Astrocyte (in vitro differentiated cells and primary cell): ENCODE measurements at places on chromosomes 7 and 10. TPM values are rescaled to one million over a fixed set of nuclear protein-coding genes. Genes with fewer than 3 reads are reported as not detected.

DNA sequence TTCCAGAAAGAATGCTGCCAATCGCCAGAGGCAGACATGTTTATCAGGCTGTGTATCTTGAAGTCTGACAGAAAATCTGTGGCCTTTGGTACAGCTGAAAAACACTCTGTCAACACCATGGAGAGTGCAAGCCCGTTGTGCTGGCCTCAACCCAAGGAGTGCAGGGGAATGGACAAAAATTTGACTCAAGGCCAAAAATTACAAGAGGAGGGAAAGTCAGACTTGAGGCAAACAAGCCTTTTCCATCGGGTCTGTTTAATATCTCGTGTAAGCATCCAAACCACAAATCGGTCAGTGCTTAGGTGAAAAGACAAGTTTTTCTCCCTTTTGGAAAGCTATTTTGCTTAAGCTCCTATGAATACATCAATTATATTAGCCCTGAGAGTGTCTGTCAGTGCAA lies 305.3 kb upstream of the NFE2L3 start:
- DNase-seq: peak; percentile 87

- peak; percentile 48 for DNase-seq
Observed at GRCh38 chr7:135664046-135664589, 1.8 kb downstream of the STMP1 start.

DNA sequence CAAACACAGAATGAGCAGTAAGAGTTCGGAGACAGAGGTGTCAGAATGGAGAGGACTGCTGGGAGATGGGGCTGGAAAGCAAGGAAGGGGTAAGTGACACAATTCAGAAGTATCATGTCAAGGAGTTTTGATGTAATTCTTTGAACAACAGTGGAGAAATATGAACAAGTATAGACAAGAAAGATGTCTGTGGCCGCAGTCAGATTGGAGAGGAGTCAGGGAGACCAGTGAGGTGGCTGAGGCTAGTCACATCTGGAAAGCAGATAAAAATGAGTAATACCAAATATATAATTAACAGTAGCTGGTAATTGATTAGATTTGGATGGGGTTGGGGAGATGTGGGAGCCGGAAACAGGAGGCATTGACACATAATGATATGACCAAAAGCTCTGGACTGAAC lies 540.9 kb downstream of the SUGCT start:
- DNase-seq: no peak

GRCh38 chr7:55260171-55260570 lies 105.0 kb upstream of the LANCL2 start:
- DNase-seq: no peak

DNA sequence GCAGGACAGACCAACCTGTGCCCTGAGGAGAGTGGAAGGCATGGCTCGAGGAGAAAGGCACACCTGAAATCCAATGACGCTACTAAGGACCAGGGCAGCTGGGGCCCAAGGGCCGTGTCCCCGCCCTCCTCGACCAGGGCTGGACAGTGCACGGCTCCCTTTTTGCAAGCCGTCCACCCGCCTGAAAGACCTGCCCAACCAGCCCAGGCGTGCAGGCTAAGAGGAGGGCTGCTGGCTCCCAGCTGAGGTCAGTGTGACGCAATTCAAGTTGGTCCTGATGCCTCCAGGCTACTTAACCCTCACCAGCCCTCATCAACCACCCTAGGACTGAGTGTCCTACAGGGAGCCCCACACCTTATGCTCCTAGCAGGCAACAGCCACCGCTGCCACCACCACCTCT lies 69.3 kb downstream of the DLG5 start:
- no peak for DNase-seq

DNA sequence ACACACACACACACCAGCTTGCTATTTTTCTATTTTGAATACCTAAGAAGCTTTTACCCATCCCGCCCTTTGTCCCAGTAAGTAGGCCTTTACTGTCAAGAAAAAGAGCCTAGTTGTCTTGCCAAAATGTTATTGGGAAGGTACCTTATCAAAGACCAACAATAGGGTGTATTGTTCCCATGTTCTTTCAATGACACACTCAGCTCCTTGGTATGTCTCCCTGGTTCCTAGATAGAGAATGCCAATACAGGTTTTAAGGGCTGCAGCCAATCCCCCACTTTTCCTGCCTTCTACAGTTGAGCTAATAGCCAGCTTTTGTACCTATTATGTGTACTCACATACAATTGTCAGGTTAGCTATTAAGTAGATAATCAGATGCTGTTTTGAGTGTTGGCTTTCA lies 92.0 kb upstream of the LRRTM3 start:
- no peak for DNase-seq

GRCh38 chr7:51316262-51316665 lies 345 bp downstream of the COBL start:
- DNase-seq: no peak

DNA sequence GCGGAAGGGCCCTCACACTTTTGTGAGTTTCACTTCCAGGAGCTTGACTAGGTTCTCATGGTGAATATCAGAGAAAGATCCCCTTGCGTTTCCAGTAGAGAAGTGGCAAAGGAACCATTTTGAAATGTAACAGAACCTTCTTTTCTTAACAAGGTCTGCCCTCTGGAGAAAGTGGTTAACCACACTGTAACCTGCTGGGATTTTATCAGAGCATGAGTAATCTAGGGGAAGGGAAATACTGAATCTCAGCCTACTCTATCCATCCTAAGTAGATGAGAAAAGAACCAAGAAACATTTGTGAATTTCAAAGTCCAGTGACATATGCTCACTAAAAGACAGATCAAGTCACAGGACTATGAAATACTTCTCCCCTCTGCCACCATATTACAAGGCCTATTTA lies 235.5 kb downstream of the ZEB1 start:
- DNase-seq: peak; percentile 91

DNA sequence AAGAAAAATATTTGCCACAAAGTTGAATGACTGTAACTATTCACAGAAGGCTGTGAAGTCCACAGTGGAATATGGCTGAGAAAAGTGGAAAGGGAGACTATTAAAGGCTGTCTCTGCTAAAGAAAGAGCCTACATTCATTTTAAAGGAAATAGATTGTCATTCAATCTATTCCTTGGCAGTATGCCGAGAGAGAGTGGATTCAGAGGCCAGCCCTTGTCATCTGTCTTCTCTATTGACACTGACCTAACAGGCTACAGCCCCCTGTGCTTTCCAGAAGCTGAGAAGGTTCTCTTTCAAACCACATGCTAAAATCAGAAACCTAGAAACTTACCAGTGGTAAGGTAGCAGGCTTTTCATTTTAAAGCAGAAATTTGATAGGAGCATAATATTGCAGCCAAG lies 12.1 kb downstream of the ODAD2 start:
- DNase-seq: no peak

- DNase-seq: no peak
Observed at GRCh38 chr7:41633690-41634089, 69.2 kb downstream of the INHBA start.

- no peak for DNase-seq
Observed at GRCh38 chr7:142798451-142799436, 28.0 kb downstream of the PRSS2 start.

Gene FBXL15
- 8.6 and 11.0 TPM in 2 replicates for total RNA-seq

Gene RPEL1
- not detected in 2 replicates for total RNA-seq

Gene CACNA2D1
- 53.4 and 65.4 TPM in 2 replicates for total RNA-seq

Gene CYP3A7
- total RNA-seq: not detected in 2 replicates
